ENCODE measurements at places on chromosomes 7 and 10. TPM values are rescaled to one million over a fixed set of nuclear protein-coding genes. Genes with fewer than 3 reads are reported as not detected.

ASAH2 gene
- total RNA-seq, result 1.7 TPM

ANXA8 gene
- total RNA-seq, result not detected

ABI1 gene
- total RNA-seq, result 65.7 TPM

BTRC gene
- 29.9 TPM for total RNA-seq

DNA sequence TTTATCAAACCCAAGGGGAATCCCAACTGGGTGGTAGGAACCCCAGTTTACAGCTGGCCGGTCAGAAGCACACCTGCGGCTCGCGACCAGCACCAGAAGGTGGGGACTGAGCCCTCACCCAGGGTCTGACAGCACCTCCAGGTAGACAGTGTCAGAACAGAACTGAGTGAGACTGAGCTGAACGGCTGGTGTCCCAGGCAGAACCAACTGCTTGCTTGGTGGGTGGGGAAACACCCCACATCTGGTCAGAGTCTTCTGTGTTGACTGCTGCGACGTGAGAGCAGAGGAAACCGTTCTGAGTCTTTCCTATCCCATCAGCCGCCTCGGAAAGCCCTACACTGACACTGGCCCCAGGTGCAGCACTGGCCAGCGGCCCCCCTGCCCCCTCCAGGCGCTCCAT, 160.7 kb downstream of the MAD1L1 start:
- DNase-seq, result no peak

- DNase-seq, result no peak
These were observed 334.4 kb upstream of the NPVF start for GRCh38 chr7:25562673-25563182.

DNA sequence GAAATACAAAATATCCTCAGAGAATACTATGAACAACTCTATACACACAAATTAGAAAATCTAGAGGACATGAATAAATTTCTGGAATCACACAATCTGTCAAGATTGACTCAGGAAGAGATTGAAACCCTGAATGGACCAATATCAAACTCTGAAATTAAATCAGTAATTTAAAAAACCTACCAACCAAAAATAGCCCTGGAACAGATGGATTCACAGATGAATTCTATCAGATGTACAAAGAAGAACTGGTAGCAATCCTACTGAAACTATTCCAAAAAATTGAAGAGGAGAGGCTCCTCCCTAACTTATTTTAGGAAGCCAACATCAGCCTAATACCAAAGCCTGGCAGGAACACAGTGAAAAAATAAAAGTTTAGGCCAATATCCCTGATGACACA, 190.0 kb downstream of the HPSE2 start:
- DNase-seq, result no peak

- no peak for DNase-seq
These were observed 1.1 kb downstream of the FKBP9 start for GRCh38 chr7:32958046-32959025.

- no peak for DNase-seq
These were observed 42.8 kb downstream of the PDGFA start for GRCh38 chr7:476736-477360.

DNA sequence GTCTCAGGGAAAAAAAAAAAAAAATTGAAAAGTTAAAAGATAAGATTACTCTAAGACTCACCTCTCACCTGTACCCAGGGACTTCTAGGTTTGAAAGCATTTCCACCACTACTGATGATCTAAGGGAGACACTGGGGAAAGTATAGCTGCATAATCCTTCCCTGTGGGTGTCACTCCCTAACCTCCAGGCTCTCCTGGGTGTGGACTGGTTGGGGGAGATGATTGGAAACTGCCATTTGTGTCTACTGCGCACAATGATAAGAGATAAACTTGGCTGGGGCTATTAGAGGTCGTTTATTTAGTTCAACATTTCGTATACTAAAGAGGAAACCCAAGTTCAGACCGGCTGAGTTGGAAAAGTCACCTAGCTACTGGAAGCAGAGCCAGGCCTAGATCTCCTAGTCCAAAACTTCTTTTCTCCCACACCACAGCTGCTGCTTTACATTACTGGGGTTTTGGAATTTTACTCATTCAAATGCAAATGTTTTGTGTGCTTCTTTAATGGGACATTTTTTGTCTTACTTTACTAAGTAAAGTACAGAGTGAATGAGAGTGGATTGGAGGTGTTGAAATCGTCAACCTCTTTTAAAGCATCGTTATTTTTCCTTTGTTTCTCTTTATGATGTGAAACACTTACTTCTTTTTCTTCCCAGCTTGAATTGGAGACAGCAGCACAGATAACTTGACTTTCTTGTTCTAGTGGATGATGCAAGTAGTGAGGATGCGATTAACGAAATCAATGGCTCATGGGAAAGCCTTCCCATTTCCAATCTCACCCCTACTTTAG, 22.3 kb upstream of the SEC61G start:
- no peak for DNase-seq

DNA sequence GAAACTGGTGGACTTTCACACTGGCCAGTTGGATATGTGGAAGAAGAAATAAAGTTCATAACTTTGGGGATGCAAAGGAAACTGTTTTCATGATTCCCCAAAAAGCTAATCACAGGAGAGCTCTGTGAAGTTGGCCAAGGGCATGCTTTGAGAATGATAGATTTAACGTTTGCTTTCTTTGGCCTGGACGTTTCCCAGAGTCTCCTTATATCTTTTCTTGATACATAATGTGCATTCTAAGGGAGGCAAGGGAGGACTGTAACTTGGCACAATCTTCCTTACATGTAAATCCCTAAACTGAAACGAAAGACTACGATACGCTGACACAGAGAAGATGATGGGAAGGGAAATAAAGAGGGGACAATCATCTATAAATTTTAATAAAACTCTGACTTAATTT, 176.5 kb upstream of the INHBA start:
- DNase-seq, result no peak

DNA sequence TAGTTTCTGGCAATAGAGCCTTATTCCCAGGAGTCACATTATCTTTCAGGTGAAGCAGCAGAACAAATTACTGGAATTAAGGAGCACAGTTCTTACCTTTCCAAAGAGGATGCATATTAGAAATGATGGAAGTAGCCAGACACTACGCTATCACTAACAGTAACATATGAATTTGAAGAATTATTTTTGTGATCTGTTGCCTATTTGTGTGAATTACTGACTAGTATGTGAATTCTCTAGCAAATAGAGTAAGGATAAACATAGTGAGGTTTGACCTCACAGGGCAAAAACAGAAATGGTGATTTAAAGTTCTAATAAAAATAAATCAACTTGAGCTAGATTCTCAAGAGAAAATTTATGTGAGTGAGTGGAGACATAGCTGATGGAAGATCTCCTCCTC, 1299.3 kb downstream of the XPNPEP1 start:
- no peak for DNase-seq

DNA sequence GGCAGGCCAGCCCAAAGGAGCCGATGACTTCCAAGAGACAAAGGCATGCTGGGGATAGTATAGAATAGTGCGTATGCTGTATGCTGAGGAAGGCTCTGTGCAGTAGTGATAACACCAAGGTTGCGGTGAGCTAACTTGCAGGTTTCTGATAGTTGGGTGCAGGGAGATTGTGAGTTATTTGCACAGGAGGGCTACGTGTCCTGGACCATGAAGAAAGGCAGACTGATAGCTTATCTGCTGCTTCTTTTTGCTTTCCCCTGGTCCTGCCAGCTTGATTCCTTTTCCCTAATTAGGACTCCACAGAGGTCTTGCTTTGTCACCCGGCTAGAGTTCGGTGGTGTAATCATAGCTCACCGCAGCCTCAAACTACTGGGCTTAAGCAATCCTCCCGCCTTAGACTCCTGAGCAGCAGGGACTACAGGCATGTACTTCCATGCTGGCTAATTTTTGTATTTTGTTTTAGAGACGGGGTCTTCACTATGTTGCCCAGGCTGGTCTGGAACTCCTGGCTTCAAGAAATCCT, 43.9 kb upstream of the ARHGAP12 start:
- DNase-seq, result no peak

DNA sequence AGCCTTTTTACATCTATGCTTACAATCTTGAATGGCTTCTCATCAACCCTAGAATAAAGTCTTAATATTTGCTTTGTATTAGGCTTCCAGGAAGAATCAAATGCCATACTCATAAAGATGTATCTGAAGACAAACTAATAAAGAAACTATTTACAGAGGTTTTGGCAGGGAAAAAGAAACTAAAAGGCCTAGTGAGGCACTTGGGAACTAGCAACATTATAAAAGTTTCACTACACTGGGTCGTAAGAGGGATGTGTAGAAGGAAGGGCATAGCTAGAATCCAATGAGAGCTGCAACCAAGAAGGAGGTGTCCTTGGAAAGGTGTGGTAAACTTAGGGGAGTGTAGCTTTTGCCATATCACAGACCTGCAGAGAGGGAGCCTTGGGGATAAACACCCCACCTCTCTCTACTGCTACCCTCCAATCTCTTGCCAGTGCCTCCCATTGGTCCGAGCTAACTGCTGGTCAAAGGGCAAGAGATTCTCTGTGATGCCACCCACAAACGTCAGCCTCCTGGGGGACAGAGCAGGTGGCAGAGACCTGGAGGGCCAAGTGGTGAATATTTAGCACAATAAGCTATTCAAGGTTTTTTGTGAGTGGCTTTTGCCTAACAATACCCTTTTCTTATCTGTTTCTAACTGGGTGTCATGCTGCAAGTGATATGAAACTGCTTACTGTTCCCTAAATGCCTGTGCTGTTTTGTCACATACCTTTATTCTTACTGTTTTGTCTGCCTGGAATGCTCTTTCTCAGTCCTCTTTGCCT, 60.7 kb downstream of the CPED1 start:
- no peak for DNase-seq

DNA sequence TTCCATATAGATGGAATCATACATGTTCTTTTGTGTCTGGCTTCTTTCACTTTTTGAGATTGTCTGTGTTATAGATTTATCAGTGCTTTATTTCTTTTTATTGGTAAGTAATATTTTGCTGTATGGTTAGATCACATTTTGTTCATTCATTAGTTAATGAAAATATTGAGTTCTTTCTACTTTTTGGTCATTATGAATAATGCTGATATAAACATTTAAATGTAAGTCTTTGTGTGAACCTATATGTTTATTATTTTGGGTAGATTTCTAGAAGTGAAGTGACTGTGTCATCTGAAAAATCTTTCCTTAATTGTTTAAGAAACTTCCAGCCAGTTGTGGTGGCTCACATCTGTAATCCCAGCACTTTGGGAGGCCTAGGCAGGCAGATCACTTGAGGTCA, 11.4 kb upstream of the VWDE start:
- no peak for DNase-seq

DNA sequence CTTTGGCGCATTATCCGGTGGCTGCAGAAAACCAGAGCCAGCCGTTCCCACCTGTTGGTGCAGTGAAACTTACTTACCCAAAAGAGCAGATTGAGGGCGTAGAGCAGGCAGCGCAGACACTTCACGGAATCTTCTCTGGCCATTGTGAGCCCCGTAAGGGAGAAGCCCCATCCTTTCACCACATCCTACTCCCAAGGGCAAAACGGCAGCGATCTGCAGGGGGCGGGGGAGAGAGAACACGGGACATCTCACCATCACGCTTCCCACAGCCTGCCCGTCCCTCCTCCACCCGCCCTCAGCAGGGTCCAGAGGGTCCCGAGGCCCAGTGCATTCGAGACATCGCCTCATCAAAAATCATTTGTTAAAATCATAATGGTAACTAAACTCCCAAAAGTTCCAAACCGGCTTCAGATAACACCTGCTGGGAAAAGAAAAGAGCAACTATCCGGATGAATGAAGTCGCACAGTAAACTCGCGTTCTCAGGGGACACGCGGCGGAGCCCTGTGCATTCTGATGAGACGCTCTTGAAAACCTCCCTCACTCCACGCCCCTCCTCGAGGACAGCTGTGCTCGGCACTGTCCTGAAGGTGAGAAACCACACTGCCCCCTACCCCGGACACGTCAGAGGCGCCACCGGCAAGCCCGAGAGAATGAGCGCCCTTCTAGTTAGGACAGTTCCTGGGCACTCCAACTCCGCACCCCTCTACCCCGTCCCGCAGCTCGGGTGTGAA, 1.2 kb downstream of the TSPAN12 start:
- DNase-seq, result no peak

GRCh38 chr7:133545618-133546017, 292.7 kb downstream of the EXOC4 start:
- no peak for DNase-seq

- DNase-seq, result no peak
These were observed 68.4 kb downstream of the RALA start for GRCh38 chr7:39691821-39692220.

DNA sequence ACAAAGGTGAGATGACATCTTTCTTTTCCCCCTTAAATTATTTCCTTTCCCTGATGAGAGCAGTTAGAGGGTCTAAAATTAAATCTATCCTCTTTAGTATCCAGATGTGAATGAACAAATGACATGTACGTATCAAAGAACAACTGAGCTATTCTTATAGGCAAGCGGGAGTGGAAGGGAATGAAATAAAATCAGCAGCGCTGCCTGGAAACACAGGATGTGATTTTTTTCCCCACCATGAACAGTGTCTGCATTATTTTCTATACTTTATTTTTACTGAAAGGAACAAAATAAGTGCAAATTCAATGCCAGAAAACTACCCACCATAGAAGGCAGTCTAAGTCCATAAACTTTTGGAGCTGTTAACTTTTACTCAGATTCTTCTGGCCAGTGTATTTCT, 40.6 kb downstream of the SLC26A4 start:
- no peak for DNase-seq

DNA sequence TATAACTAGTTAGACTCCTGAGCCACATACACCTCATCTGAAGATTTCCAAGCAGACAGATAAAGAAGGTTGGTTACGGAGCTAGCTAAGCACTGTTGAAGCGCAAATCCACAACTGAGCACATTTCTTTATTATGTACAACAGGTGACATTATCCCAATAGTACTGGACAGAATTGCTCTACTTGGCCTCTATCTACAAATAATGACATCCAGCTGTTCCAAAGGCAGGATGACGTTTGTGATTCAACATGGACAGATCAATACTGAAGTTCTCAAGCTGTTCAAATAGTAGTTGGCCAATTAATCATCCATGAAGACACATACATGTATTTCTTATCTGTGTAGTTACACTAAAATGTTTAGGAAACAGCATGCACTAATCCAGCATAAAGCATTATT, 101.0 kb downstream of the UBE2H start:
- DNase-seq, result no peak

DNA sequence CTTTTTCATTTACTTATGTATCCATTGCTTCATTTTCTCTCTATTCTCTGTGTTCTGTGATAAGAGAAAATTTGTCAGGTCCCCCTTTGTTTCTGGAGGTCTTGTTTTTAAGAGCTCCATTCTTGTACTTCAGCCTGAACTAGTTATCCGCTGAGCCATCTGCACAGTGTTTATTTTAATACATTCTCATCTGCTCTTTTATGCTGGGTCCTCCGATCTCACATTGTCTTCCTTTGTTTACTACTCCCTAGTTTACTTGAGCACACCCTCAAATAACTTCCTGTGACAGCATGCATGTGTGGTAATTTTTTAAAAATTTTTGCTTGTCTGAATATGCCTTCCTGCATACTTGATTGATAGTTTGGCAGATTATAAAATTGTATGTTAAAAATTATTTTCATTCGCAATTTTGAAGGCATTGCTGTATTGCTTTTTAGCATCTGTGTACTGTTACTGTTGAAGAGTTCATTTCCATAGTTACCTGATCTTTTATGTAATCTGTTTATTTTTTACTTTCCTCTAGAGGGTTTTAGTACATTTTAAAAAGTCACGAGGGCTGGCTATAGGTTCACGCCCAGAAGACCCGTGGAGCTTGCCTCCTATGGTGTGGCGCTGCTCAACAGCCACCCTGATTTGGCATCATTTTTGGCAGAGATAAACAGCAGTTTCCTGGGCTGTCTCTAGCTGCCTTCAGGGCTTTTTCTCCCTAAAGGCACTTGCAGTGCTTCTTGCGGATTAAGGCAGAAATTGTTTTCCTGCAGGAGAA, 31.9 kb downstream of the RSBN1L start:
- peak; percentile 50 for DNase-seq

Measured in occipital lobe (tissue), 3 donors.